T-helper 17 cell (primary cell): ENCODE measurements at places on chromosomes 3 and 15. TPM values are rescaled to one million over a fixed set of nuclear protein-coding genes. Genes with fewer than 3 reads are reported as not detected.

DUOXA2 gene
- total RNA-seq: not detected

GRCh38 chr15:101489237-101489598 is 289 bp downstream of the PCSK6 start:
- H3K36me3 ChIP-seq: no peaks in the 10 kb centered on the region
- DNase-seq: no peak
- no peak overlapping the region for H3K27ac ChIP-seq

- H3K27ac ChIP-seq: no peak overlapping the region
- no peaks in the 10 kb centered on the region for H3K4me1 ChIP-seq
- H3K4me3 ChIP-seq: no peak overlapping the region
- no peaks in the 10 kb centered on the region for H3K36me3 ChIP-seq
- DNase-seq: no peak
- no peaks in the 10 kb centered on the region for H3K27me3 ChIP-seq
Observed at GRCh38 chr3:7504886-7505775, 644.2 kb downstream of the GRM7 start.

DNA sequence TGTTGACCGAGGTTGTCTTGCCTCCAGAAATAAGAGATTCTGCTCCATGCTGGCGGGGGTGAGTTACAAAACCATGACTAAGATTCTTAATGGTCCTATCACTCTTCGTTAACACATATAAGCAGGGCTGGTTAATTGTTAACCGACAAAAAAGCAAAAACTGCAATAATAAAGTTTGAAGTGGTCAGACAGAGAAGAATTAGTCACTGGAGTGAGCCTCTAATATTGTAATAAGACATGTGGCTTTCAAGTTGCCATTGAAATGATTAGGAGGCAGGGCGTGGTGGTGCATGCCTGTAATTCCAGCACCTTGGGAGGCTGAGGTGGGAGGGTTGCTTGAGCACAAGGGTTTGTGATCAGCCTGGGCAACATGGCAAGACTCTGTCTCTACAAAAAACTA is 78.4 kb upstream of the NR2F2 start:
- no peak overlapping the region for H3K4me3 ChIP-seq
- H3K4me1 ChIP-seq: no peaks in the 10 kb centered on the region
- no peaks in the 10 kb centered on the region for H3K27me3 ChIP-seq
- H3K36me3 ChIP-seq: no peaks in the 10 kb centered on the region
- no peak overlapping the region for H3K27ac ChIP-seq

DNA sequence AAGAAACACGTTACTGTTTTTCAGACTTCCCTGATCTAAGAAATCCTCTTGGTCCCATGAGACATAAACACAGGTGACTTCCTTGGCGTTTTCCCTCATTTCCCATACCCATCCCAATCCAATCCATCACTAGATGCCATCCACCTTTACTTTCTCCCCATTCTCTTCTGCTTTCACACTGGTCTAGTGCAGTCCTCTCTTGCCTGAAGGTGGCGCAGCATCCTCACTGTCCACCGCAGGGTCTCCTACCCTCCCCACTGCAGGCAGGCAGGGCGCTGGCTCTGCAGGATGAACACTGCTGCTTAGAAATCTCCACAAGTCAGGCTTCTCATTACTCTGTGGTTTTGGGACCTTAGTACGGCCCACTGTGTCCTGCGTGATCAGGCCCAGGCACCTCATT is 58.2 kb downstream of the RAB7A start:
- H3K4me1 ChIP-seq: peaks cover 54% of the 10 kb centered on the region
- H3K36me3 ChIP-seq: peaks cover 4% of the 10 kb centered on the region
- H3K27me3 ChIP-seq: no peaks in the 10 kb centered on the region
- DNase-seq: peak; percentile 31
- peak overlapping the region; percentile 19 for H3K4me3 ChIP-seq

CTXN2 gene
- total RNA-seq: not detected

SAMMSON gene
- total RNA-seq: not detected

DNA sequence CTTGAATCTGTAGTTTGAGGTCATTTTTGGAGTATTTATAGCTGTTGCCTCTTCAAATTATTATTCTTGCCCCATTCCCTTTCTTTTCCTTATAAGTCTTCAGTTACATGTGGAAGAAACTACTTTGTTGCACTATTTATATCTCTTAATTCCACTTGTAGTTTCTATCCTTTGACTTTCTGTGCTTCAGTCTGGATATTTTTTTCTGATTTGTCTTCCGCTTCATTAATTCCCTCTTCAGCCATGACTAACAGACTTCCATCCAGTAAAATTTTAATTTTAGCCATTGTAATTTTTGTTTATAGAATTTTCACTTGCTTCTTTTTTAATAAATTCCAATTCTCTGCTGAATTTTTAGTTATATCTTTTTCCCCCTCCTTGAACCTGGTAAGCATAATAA is 15.7 kb upstream of the VEPH1 start:
- H3K36me3 ChIP-seq: no peaks in the 10 kb centered on the region
- no peaks in the 10 kb centered on the region for H3K4me1 ChIP-seq
- DNase-seq: no peak
- H3K27me3 ChIP-seq: no peaks in the 10 kb centered on the region
- H3K27ac ChIP-seq: no peak overlapping the region

- DNase-seq: no peak
- H3K4me3 ChIP-seq: peak overlapping the region; percentile 100
- no peaks in the 10 kb centered on the region for H3K27me3 ChIP-seq
- H3K27ac ChIP-seq: peak overlapping the region; percentile 96
- peaks cover 3% of the 10 kb centered on the region for H3K36me3 ChIP-seq
Observed at GRCh38 chr3:51975852-51976549, 1.1 kb downstream of the ABHD14A start.

RGMA gene
- not detected for total RNA-seq

DNA sequence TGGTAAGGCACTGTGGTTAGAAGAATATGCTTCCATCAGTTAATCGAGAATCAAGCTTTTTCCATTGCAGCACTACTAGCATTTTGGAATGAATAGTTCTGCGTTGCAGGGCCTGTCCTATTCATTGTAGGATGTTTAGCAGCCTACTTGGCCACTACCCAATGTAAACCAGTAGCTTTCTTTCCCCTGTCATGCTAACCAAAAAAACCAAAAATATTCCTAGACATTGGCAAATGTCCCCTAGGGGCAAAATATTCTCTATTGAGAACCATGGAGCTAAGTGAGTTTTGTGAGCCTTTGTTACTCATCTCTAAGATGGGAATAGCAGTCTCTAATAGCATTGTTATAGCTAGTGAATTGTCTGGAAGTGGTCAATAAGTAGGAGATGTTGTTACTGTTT is 187.2 kb downstream of the CADPS start:
- H3K27me3 ChIP-seq: no peaks in the 10 kb centered on the region
- H3K4me1 ChIP-seq: no peaks in the 10 kb centered on the region
- DNase-seq: no peak
- no peak overlapping the region for H3K4me3 ChIP-seq

DNA sequence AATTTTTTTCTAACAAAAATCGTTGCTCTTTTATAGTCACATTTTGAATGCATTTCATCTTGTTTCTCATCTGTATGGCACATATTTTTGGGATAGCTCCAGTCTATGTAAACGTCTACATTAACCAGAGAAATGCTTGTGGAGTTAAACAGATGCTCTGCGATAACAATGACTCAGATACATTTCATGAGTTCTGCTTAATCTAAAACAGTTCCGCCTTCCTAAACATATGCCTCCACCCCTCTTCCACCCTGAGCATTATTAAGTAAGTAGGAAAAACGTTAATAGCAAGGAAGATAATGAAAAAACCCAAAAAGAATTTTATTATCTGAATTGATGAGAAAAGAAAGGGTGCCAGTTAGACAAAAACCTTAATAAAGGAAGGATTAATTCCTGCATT is 396.1 kb downstream of the TUSC7 start:
- DNase-seq: no peak
- H3K4me3 ChIP-seq: no peak overlapping the region
- H3K27me3 ChIP-seq: no peaks in the 10 kb centered on the region
- no peak overlapping the region for H3K27ac ChIP-seq
- no peaks in the 10 kb centered on the region for H3K36me3 ChIP-seq

GRCh38 chr3:152405915-152406802 is 137.4 kb downstream of the MBNL1 start:
- H3K27me3 ChIP-seq: no peaks in the 10 kb centered on the region
- H3K36me3 ChIP-seq: peaks cover 4% of the 10 kb centered on the region
- no peak overlapping the region for H3K4me3 ChIP-seq
- DNase-seq: no peak
- peak overlapping the region; percentile 97 for H3K27ac ChIP-seq
- peaks cover 43% of the 10 kb centered on the region for H3K4me1 ChIP-seq

DNA sequence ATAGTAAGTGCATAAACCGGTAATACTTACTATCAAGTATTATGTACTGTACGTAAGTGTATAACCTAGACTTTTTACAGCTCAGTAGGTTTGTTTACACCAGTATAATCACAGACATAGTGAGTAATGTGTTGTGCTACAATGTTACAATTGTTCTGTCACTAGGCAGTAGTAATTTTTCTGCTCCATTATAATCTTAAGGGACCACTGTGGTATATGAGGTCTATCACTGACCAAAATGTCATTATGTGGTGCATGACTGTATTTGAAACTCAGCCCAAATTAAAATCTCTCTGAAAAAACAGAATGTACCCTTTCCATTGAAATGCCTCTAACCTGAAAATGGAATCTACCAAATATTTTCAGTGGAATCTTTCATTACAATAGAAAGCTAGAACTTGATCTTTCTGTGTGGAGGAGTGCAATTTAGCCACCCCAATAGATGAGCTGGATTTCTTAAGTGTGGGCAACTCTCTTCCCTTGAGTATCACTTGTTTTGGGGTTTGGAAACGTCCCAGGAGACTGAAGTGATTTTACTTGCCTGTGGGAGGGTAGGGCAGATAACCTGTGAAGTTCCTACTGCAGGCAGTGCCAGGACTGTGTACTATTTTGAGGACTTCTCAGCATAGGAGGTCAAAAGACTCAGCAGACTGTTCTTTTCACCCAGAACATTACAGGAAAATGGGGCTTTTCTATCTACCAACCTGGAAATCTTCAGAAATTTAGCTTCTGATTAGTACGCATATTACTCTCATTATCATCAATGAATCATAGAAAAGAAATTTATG is 50.9 kb downstream of the FAM98B start:
- H3K27me3 ChIP-seq: no peaks in the 10 kb centered on the region
- peak overlapping the region; percentile 65 for H3K27ac ChIP-seq
- H3K36me3 ChIP-seq: peaks cover 11% of the 10 kb centered on the region
- H3K4me3 ChIP-seq: no peak overlapping the region

DNA sequence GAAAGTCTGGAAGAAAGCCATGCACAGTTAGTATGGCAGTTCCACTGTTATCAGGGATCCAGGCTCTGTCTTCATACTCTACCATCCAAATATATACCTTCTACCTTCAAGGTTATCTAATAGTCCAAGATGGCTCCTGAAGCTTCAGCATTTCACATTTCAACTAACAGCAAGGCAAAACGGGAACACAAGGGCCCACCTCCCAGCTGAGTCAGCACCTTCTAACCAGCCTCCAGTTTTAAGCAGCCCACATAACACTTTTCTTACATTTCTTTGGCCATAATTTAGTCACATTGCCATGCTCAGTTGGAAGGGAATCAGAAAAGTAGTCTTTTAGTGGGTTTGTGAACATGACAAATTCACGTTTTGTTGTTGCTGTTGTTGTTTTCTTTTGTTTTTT is 15.4 kb upstream of the MSL2 start:
- H3K4me1 ChIP-seq: no peaks in the 10 kb centered on the region
- no peak for DNase-seq
- H3K27me3 ChIP-seq: peaks cover 28% of the 10 kb centered on the region
- no peak overlapping the region for H3K27ac ChIP-seq
- H3K36me3 ChIP-seq: peaks cover 5% of the 10 kb centered on the region
- H3K4me3 ChIP-seq: no peak overlapping the region

- peaks cover 9% of the 10 kb centered on the region for H3K36me3 ChIP-seq
- H3K27me3 ChIP-seq: no peaks in the 10 kb centered on the region
- H3K4me1 ChIP-seq: peaks cover 19% of the 10 kb centered on the region
Observed at GRCh38 chr3:51962854-51963530, 4.3 kb downstream of the PCBP4 start.

GRCh38 chr3:10674578-10674977 is 141.4 kb upstream of the SLC6A11 start:
- peaks cover 20% of the 10 kb centered on the region for H3K27me3 ChIP-seq
- peaks cover 6% of the 10 kb centered on the region for H3K4me1 ChIP-seq
- peaks cover 2% of the 10 kb centered on the region for H3K36me3 ChIP-seq
- no peak overlapping the region for H3K27ac ChIP-seq

ZBTB11 gene
- total RNA-seq: 77.2 TPM

PYGO1 gene
- not detected for total RNA-seq

- H3K27me3 ChIP-seq: no peaks in the 10 kb centered on the region
- H3K4me1 ChIP-seq: peaks cover 2% of the 10 kb centered on the region
- no peak overlapping the region for H3K4me3 ChIP-seq
- no peaks in the 10 kb centered on the region for H3K36me3 ChIP-seq
- DNase-seq: no peak
Observed at GRCh38 chr3:157327018-157327417, 109.6 kb upstream of the PTX3 start.

- peaks cover 8% of the 10 kb centered on the region for H3K36me3 ChIP-seq
- no peak for DNase-seq
- H3K4me1 ChIP-seq: peaks cover 6% of the 10 kb centered on the region
- no peak overlapping the region for H3K4me3 ChIP-seq
- peaks cover 34% of the 10 kb centered on the region for H3K27me3 ChIP-seq
Observed at GRCh38 chr3:14524311-14524711, 15.8 kb downstream of the GRIP2 start.

GRCh38 chr15:66565741-66566144 is at the start of gene LCTL:
LCTL (minus strand) TSS chr15:66565998; CDS start chr15:66565365, 633 bp downstream.
- DNase-seq: no peak
- peaks cover 5% of the 10 kb centered on the region for H3K27me3 ChIP-seq
- peak within 1 kb of the TSS; percentile 68 for H3K27ac ChIP-seq
- H3K36me3 ChIP-seq: no peaks in the 10 kb centered on the region

DNA sequence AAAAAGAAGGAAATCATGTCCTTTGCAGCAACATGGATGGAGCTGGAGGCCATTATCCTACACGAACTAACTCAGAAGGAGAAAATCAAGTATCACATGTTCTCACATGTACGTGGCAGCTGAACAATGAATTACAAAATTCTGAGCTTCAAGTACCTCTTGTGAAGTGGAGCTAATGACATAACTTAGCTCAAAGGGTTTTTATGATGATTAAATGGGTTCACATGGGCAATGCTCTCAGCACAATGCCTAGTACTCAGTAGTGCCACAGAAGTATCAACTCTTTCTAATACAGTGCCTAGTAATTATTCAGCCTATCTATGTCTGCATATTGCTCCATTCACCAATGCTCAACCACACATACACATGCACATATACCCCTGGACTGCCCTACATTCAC is 407.5 kb upstream of the WNT5A start:
- H3K4me3 ChIP-seq: no peak overlapping the region
- no peak for DNase-seq
- H3K4me1 ChIP-seq: no peaks in the 10 kb centered on the region
- H3K27me3 ChIP-seq: peaks cover 5% of the 10 kb centered on the region
- H3K36me3 ChIP-seq: no peaks in the 10 kb centered on the region

SLC51B gene
- total RNA-seq: not detected

GRCh38 chr3:189659571-189659970 is 28.4 kb downstream of the TP63 start:
- H3K27ac ChIP-seq: no peak overlapping the region
- peaks cover 8% of the 10 kb centered on the region for H3K27me3 ChIP-seq
- no peak for DNase-seq
- no peaks in the 10 kb centered on the region for H3K4me1 ChIP-seq

ERC2 gene
- total RNA-seq: 0.21 TPM
